ENCODE measurements at places on chromosomes 3 and 15.
A peak's percentile ranks its signal among the peaks of the same experiment; 100 is the strongest.

DNA sequence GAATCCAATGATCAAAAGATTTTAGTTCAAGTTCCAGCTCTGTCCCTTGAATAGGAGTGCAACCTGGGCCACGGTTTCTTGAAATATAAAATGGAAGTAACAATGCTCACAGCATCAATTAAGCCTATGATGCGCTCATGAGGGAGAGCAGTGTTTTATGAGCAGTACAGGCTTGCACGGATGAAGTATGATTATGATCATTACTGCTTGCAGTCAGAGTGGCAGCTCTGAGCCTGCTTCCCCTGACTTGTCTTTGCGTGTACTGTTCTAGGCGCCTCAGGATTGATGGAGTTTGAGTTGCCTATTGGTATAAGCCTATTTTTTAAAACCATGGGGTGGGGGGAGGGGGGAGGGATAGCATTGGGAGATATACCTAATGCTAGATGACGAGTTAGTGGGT is 37.0 kb downstream of the ITGB5 start:
- no peak for DNase-seq

GRCh38 chr3:70531063-70531657 is 218.7 kb upstream of the MDFIC2 start:
- no peak for DNase-seq

DNA sequence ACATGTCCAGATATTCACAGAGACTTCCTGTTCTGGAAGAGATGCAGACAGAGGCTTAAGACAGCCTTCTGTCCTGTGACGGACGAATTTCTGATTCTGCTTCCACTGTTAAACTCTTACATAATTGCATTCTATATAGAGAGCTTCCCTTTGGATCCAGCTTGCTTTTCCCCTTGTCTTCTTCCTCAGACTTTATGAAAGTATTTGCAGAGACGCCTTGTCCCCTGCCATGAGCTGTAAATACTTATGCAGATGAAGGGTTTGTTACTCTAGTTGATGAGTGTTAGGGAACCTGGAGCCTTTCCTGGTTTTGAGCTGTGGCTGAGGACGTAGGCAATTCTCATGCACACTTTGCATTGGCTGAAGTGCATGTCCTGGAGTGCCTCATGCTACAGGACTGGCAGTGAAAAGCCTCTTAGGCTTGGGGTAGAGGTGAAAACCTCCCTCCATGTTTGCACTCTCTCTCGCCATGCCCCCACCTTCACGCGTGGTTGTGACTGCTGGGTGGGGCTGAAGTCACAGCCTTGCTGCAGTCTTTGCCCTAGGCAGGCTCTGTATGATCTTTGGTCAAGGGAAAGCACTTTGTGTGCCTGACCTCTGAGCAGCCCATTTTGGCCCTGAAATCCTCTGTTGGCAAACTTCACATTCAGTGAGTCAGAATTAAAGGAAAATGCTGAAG is 286.6 kb downstream of the PTPRG start:
- DNase-seq = no peak

DNA sequence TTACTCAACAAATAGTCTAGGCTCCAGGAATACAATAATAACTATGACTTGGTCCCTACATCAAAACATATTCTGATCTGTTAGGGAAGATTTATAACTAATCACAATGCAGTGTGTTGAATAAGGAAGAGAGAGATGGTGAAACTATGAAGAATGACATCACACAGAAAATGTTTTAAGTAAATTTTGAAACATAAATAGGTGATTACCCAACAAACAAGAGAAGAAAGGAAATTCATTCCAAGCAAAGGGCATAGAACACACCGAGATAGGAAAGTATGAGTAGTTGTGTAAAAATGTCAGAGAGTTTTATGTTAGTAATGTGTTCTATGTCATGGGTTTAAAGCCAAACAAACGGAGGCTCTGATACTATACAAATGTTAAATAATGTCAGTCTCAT is 13.4 kb downstream of the SEC62 start:
- DNase-seq = no peak

- no peak for DNase-seq
These were observed 7.9 kb upstream of the SYNM start for GRCh38 chr15:99096894-99097426.

GRCh38 chr3:119293871-119294695 is at the start of gene ARHGAP31:
TSS of gene ARHGAP31 (plus strand) at chr3:119294383. CDS start at chr3:119294905, 522 bp downstream.
- peak; percentile 85 for DNase-seq

GRCh38 chr15:68187559-68187958 is 17.6 kb downstream of the CALML4 start:
- no peak for DNase-seq

DNA sequence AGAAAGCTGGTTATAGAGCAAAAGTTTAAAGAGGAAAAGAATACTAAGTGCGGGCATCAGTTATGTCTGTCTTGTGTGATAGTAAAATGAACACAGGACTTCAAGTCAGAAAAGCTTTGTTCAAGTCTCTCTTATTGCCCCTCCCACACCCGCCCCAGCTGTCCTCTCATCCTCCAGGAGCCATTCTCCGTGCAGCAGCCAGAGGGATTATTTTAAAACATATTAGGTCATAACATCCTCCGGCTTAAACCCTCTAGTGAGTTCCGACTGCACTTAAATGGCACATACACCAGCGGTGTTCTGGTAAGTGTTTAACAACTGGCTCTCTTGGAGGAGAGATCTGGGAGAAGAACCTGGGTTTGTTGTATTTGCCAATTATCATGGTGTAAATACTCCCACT is 104.8 kb upstream of the TNFAIP8L3 start:
- no peak for DNase-seq
